ENCODE measurements at places on chromosomes 16 and 17.

DNA sequence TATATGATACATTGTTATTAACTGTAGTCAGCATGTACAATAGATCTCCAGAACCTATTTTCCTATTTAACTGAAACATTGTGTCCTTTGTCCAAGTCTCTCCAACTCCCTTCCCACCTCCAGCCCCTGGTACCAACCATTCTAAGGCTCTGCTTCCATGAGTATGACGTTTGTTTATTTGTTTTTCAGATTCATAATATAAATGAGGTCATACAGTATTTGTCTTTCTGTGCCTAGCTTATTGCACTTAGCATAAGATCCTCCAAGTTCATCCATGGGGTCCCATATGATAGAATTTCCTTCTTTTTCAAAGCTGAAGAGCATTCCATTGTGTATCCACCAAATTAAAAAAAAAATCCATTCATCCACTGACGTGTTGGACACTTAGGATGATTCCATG is 39.4 kb downstream of the OTOA start:
- no peak for DNase-seq

- DNase-seq: no peak
Measured at GRCh38 chr16:66639091-66639885, 34.8 kb downstream of the CMTM3 start.

DNA sequence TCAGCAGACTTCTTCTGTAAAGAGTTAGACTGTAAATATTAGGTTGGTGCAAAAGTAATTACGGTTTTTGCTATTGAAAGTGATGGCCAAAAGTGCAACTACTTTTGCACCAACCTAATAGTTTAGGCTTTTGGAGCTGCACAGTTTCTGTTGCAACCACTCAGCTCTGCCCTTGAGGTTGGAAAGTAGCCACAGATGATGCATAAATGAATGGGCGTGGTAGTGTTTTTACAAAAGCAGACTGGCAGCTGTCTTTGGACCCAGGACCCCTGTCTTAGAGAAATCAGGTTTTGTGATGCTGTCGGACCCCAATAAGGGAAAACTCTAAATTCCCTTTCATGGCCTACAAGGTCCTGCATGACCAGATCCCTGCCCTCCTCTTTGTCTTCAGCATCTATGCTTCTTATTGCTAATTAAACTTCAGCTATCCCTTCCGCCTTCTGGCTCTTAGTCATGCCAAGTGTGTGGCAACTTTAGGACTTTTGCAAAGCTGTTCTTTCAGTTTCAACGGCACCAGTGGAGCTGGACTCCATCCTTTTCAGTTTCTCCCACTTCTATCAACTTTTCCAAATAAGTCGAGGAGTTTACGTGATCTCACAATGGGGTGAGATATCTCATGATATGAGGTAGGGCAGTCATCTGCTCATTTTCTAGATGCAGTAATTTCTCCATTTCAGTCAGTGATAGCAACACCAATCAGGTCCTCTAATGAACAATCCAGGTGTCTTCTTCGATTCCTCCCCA is 232.3 kb downstream of the XYLT1 start:
- peak; percentile 88 for DNase-seq

DNA sequence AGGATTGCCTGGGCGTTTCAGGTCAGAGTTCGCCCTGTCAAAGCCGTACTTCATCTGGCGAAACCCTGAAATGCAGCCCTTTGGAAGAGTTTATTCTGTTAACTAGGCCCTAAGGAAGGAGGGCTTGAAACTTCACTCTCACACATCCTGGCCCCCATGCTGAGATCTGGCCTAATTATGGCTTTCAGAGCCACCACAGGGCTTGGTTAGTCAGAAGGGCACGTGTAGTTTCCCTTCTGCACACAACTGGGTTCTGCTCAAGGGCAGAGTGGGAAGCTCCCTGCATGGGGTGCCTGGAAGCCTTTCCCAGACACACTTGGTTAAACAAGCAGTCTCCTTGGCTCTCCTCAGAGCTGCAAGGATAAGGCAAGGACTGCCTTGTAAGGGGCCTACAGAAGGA is 397.3 kb downstream of the SHISA9 start:
- DNase-seq: no peak

Data from suppressor macrophage treated with lipopolysaccharide for 4 hours (primary cell).